ENCODE measurements at places on chromosomes 12 and 14.
A peak's percentile ranks its signal among the peaks of the same experiment; 100 is the strongest.

GRCh38 chr12:56991319-56992246 is 14.8 kb downstream of the ZBTB39 start:
- peak; percentile 70 for DNase-seq

- no peak for DNase-seq
These were observed 102.0 kb downstream of the DIP2B start for GRCh38 chr12:50606675-50607375.

GRCh38 chr12:115763982-115764621 is 513.4 kb downstream of the MED13L start:
- no peak for DNase-seq

GRCh38 chr12:96828169-96828789 is 78.8 kb upstream of the NEDD1 start:
- DNase-seq, result no peak

- DNase-seq, result no peak
These were observed 55.9 kb downstream of the PLEKHA5 start for GRCh38 chr12:19185262-19185929.

- DNase-seq, result no peak
These were observed 8.2 kb downstream of the HIP1R start for GRCh38 chr12:122843455-122843854.

GRCh38 chr12:130145731-130146130 is 16.5 kb upstream of the FZD10 start:
- DNase-seq, result no peak

DNA sequence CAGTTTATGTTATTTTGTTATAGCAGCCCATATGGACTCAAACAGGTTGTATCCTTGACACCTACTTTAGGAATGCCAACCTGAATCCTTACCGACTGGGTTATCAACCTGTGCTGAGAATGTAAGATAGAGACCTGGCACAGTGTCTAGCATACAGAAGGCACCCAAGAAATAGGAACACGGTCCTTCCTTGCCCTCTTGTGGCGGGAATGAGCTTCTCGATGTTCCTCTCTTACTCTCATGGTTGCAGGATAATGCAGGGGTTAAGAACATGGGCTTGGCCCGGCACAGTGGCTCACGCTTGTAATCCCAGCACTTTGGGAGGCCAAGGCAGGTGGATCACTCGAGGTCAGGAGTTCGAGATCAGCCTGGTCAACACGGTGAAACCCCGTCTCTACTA is 6.5 kb downstream of the C12orf43 start:
- no peak for DNase-seq

DNA sequence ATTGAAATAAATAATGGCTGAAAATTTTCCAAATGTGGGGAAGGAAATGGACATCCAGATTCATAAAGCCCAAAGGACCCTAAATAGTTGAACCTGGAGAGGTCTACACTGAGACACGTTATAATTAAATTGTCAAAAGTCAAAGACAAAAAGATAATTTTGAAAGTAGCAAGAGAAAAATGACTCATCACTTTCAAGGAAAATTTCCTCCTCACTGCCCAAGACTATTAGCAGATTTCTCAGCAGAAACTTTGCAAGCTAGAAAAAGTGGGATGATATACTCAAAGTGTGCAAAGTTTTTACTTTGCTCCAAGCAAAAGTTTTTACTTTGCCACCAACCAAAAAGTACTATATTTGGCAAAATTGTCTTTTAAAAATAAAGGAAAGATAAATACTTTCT is 15.9 kb upstream of the KRT83 start:
- DNase-seq, result no peak

GRCh38 chr12:103169-103981 is 36.8 kb downstream of the IQSEC3 start:
- DNase-seq, result no peak

GRCh38 chr14:88554457-88555286 is at the start of gene PTPN21:
PTPN21 (minus strand) TSS chr14:88555007; CDS start chr14:88550417, 4,590 bp downstream.
- DNase-seq, result no peak

- DNase-seq, result no peak
These were observed 318.8 kb downstream of the NRXN3 start for GRCh38 chr14:78488938-78489337.

DNA sequence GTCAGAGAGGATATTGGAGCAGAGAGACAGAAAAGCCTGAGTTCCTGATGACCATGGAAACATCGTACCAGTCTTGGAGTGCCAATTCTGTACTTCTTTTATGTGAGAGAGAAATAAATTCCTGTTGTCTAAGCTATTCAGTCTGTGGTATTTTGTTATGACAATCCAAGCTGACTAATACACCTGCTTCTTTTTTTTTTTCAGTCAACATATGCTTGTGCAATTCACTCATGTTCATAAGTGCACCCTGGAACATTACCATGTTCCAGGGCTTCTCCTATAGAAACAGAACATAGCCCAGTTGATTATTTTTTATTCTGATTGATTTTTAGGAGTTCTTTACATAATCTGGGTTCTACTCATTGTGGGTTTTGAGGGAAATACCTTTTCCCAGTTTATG is 1.7 kb upstream of the CHPT1 start:
- DNase-seq, result no peak

- peak; percentile 52 for DNase-seq
These were observed 33.3 kb downstream of the DHRS2 start for GRCh38 chr14:23669441-23669840.

DNA sequence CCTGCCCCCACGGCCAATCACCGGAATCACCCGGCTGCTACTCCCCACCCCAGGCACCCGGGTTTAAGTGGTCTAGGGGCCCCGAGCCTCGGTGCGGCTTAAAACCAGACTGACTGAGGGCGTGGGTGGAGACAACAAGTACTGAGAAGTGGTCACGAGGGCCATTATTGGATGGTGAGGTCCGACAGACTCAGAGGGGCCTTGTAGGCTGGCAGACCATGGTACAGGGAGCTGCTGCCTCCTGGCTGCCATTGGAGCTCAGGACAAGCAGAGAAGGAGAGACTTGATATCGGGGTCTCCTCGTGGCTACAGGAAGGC is 54.1 kb downstream of the FBRSL1 start:
- no peak for DNase-seq

GRCh38 chr12:42097971-42098370 is 46.7 kb downstream of the GXYLT1 start:
- DNase-seq, result no peak

- DNase-seq, result no peak
These were observed 23.5 kb upstream of the HIP1R start for GRCh38 chr12:122811777-122812176.

GRCh38 chr14:100438678-100439592 is 115.8 kb downstream of the SLC25A47 start:
- no peak for DNase-seq

DNA sequence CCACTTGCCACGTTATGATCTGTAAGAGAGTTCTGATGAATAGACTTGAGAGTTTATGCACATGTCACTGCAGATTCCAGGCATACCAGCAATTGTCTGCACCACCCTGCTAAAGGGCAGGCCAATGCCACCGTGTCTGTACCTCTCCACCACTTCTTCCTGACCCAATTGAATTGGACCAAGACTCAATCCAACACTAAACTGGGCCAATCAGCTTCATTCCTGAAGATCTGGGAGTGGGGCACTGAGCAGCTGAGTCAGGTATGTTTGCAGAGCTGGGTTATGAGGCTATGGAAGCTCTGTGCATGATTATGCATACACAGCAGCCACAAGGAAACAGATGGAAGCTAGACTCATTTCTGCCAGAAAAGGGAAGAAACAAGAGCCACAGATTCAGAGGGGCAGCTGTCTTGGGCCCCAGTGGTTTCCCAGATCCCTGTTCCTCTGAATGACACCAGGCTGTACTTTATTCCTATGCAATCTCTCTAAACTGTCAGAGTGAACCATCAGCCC is 28.0 kb downstream of the DAO start:
- no peak for DNase-seq

GRCh38 chr14:86787717-86788116 is 1205.3 kb downstream of the GALC start:
- no peak for DNase-seq

- no peak for DNase-seq
These were observed 440.3 kb upstream of the RGS6 start for GRCh38 chr14:71491931-71492330.

DNA sequence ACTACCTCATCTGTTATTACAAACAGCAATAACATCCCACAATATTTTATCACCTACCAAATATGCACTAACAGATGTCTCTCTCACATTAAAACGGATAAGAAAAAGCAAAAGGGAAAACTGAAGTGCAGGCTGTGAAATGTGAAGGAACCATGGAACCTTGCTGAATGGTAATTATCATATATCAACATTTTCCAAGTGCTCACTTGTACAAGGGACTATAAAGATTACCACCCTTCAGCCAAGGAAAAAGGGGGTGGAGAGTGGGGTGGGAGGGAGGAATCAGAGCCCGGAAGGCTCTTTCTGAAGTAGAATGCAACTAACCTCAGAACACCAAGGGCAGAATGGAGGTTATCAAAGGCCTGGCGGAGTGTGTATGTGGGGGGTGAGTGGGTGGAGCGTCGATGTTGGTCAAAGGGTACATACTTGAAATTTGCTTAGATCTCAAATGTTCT is 1.2 kb downstream of the SNX6 start:
- DNase-seq, result no peak

- no peak for DNase-seq
These were observed 55.4 kb downstream of the UBR7 start for GRCh38 chr14:93262446-93262845.

DNA sequence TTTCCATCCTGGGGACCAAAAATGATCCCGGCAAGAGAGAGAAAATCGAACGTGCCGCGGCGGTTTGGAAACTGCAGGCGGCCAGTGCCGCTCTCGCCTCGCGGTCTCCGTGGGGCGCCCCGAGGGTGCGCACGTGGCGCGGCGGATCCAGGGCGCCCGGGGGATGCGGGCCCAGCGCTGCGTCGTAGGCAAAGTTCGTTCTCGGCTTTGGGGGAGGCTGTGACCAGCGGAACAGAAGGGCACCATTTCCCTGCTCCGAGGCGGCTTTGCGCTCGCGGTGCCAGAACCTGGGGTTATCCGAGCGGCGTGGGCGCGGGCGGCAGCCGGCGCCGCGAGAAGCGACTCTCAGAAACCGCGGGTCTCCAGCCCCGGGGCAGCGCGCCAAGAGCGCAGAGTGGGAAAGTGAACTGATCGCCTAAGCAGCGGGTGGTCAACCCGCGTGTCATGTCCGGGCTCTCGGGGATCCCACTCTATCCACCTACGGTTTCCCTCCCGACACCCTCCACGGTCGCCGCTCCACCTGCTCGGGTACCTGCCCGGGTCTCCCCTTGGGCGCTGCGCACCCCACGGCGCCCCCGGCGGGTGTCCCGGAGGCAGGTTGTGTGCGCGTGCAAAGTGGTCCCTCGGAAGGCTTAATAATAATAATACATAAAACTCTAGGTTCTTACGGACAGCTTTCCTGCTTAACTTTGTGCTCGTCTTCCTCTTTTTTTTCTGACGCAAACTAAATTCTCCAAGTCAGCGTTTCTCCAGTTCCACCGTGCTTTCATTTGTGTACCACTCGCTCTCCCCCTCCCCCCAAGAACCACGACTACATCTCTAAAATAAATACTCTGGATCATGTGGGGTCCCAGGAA is 1.2 kb downstream of the ESRRB start:
- no peak for DNase-seq
